Activated T-cell treated with anti-CD3 and anti-CD28 coated beads for 4 hours (primary cell): ENCODE measurements at places on chromosomes 16 and 17.

- no peak for DNase-seq
Measured at GRCh38 chr16:12060751-12061150, 84.2 kb downstream of the SNX29 start.

- no peak for DNase-seq
Measured at GRCh38 chr17:19016881-19017280, 12.3 kb upstream of the FAM83G start.

DNA sequence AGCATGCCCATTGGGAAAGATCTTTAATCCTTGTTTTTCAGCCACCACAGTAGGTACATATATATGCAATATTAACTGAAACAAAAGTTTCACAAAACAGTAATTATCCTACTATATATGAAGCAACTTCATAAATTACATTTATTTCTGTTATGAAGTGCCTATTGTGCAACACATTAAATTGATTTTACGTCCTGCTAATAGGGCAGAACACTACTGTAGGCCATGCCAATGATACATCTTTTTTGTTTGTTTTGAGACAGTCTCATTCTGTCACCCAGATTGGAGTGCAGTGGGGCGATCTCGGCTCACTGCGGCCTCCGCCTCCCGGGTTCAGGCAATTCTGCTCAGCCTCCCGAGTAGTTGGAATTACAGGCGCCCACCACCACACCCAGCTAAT, 29.1 kb downstream of the SF3B3 start:
- no peak for DNase-seq

DNA sequence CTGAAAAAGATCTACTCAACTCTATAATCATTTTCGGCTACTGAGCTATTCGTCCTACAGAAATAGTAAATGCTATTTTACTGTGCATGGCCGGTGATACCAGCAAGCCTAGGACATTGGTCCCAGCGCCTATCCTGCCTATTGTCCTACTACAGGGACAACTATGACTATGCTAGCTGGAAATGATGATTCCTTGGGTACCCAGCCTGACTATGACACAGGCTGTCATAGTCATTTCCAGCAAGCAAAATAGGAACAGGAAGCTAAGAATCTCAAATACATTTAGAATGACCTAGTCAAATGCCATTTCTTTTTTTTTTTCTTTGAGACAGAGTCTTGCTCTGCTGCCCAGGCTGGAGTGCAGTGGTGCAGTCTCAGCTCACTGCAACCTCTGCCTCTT, 33.7 kb upstream of the HSBP1 start:
- DNase-seq: no peak

DNA sequence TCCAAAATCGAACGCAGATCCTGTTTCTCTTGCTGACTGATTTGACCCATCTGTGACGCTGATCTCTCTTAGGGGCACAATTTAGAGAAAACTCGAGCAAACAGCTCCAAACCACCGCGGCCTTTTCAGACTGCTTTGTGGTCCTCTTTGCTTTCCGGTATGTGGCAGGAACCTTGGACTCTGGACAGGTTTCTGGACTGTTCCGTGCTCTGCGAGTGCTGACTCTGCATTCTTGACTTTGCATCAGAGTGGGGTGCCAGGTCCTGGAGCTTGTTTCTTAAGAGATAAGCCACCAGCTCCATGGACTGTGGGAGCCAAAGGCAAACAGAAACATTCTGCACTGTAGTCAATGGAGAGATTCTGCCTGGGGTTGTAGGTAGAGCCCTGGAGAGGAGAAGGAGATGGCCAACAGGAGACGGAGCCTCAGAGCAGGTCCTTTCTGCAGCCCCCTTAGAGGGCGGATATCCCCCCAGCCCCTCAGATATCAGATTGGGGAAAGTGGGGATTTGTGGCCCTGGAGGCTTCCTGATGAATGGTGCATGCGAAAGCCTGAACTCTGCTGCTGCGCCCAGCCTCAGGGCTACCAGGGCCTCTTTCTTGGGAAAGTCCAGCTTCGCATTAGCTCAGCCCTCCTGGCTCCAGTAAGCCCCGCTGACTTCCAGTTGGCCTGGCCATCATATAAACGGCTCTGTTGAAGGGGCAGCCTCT, 65.6 kb downstream of the WIPI1 start:
- no peak for DNase-seq

DNA sequence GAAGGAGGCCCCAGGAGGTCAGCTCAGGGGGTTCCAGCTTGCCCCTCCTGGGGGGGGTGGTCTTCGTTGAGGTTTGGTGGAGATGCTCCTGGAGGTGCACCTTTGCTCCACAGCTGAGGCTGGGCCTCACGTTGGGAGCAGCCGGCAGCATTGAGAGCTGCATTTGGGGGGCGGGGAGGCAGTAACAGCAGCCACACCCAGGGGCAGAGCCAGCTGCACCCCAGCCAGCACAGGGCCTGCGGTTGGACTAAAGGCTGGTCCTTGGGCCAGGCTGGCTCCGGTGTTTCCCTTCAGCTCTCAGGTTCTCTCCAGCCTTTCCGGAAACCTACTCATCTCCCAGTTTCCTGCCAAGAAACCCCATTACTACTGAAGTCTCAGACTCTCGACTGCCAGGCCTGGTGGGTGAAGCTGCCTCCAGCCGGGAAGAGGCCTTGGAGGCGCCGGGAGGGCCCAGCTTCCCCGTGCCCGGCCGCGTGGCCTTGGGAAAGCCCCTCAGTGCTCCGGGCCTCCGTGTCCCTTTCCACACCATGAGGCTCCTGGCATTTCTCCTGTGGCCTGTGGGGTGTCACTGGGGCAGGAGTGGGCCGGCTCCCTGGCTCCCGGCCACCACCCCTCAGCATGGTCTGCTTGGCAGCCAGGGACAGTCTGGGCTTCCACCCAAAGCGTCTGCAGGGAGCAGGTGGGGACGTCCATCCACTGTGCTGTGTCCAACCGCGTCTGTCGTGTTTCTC, 14.0 kb upstream of the BAIAP2 start:
- DNase-seq: no peak

DNA sequence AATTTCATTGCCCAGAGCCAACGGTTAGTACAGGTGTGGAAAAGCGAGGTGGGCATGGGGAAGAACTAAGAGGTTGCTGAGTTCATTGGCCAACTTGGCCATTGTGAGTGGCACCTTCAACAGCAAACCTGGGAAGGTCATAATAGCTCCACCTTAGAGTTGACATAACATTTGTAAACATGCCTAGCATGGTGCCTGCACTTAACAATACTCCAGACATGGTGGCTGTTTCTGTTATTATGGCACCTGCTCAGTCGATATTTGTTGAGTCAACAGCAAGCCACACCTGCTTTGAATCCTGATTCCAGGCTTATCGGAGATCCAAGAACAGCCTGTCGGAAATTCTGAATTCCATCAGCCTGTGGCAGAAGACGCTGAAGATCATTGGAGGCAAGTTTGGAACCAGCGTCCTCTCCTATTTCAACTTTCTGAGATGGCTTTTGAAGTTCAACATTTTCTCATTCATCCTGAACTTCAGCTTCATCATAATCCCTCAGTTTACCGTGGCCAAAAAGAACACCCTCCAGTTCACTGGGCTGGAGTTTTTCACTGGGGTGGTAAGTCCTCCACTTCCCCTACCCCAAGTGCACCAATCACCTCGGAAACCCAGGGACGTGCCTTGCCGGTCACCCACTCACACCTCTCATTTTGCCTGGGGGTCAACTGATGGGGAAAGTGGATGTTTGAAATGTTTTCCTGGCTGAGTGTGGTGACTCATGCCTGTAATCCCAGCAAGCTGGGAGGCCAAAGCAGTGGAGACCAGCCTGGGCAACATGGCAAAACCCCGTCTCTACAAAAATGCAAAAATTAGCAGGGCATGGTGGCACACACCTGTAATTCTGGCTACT, 46.0 kb downstream of the TMC5 start:
- DNase-seq: no peak

DNA sequence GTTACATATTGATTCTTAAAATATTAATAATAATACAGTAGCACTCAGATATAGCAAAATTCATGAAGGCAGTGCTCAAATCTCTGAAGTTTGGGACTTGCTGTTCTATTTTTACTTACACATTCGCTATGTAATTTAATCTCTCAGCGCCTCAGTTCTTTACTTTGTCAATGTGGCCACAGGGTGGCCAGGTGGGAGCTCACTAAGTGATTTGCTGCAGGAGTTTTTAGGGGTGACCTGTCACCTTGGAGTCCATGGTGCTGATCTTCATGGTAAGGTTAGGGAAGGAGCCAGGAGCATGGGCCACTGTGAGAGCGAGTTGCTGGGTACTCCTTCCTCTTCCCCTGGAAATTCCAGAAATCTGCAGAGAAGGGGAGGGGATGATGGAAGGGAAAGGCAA, 28.1 kb downstream of the VWA3A start:
- DNase-seq: no peak

- no peak for DNase-seq
Measured at GRCh38 chr16:12436201-12436657, 367.5 kb downstream of the CPPED1 start.

GRCh38 chr17:79843474-79843815, 4.2 kb upstream of the CBX4 start:
- no peak for DNase-seq

GRCh38 chr16:84209989-84210388, 19.0 kb downstream of the ADAD2 start:
- DNase-seq: no peak

- no peak for DNase-seq
Measured at GRCh38 chr17:64150237-64151015, 20.5 kb upstream of the ERN1 start.

DNA sequence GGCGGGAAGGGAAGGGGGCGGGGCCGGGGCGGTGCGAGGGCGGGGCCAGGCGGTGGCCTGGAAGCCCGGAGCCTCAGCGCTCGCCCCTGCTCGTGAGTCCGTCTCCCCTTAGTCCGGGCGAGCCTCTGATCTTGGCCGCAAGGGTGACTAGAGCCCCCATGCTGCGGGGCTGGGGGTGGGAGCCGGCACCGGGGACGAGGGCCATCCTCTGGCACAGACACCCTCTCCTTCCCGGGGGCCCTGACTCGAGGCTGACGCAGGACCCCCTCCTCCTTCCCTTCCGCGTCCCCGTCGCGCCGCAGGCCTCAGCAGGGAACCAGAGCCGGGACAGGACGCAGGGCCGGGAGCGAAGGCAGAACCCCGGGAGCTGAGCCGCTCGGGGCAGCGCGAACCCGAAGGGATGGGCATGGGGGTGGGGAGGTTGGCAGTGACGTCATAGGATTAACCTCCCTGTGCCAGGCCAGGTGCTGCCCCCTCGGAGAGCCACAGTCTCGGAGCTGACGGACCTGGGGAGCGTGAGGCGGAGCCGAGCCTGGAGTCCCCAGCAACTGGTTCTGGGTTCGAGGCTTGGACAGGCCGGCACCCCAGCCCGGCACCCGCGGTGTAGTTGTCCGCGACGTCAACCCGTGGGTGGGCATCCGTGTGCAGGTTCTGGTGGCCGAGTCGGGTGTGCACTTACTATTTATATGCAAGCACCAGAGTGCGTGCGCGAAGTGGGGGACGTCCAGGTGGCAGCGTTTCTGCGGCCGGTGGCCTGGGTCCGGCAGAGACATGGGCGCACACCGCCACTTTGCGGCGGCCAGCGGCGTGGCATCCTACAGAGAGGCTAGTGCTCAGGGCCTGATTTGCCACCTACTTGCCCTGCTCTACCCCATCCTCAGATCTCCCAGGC, 503 bp upstream of the PLCD3 start:
- peak; percentile 61 for DNase-seq

DNA sequence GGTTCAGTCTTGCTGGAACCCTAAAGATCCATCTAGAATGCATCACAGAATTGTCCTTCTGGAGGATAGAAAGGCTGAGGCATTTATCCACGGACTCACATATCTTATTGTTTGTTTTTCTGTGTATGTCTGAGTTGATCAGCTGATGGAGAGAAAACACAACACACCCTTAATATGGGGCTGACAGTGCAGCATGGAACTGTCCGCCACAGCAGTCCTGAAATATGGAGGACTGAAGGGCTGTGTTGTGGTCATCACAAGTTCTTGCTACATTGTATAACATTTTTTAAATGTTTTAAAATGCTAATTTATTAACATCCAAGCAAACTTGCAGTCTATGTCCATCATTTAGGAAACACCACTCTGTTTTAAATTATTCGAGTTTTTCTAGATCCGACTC, 448.9 kb upstream of the ERCC4 start:
- no peak for DNase-seq

DNA sequence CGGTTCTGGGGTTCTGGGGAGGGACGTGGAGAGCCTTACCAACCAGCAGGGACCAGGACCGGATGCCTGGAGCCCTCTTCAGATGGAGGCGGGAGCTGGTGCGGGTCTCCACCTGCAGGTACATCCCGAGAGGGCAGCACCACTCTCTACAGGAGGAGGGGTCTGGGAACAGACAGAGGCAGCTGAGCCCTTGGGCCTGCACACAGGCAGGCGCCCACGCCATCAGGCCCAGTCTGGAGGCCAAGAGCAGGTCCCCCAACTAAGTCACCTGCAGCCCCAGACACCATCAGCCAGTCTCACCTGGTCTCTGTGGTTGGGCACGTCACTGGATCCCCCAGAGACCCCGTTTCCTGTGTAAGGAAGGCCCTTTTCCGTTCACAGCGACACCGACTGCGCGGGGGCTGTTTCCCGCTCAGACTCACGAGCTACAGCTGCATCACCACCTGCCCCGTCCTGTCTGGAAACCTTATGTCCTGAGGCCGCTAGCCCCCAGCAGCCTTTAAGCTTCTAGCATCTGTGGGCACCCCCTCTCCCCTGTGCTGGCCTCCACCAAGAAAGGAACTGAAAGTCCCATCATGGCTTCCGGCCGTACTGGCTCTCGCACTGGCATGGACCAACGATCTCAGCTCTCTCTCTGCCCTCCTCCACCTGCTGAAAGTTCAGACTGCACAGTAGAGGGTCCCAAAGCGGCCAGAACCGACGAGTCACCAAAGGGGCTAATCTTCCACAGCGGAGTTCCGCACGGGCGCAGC, 1.2 kb downstream of the CYBC1 start:
- peak; percentile 53 for DNase-seq

- DNase-seq: no peak
Measured at GRCh38 chr16:19532601-19533000, 8.9 kb downstream of the CCP110 start.

DNA sequence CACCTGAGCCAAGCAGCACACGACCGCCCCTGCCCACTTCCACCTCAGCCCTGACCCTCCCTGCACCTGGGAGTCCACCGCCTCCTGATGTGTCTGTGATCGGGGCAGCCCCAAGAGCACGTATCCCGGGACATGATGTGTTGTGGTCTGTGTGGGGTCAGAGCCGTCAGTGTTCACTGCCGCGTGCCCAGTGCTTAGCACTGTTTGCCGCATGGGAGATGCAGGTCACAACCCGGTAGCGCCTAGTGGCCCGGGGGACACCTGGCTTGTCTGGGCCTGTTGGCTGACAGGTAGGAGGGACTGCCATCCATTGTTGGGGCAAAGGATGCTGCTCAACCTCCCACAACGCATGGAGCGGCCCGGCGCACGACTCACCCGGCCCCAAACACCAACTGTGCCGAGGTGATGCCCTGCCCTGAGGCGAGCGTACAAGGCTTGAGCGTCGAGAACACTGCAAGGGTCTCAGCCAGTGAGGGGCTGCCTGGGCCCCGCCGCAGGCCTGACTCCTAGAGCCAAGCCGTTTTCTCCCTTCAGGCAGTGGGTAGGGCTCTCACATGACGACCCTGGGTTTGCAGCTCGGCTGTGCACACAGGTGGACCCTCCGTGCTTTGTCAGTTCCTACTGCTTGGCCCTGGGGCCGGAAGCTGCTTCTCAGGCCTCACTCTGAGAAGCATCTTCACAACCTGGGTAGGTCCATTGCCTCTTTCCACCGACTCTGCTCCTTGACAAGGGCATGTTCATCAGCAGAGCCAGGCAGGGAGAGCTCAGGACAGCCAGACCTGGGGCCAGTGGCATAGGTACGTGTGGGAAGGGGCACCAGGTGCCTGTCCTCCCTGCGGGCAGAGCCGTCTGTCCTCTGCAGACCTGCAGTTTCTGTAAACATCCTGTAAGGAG, 5.9 kb upstream of the C16orf95 start:
- DNase-seq: no peak
